SHP77 treated with DMSO at 0.1 percent for 48 hours (cell line): ENCODE measurements at places on chromosomes 7 and 10.

GRCh38 chr10:76950354-76950753, 687.3 kb downstream of the KCNMA1 start:
- no peak for DNase-seq

GRCh38 chr7:16719699-16720098, 33.9 kb upstream of the TSPAN13 start:
- no peak for DNase-seq

DNA sequence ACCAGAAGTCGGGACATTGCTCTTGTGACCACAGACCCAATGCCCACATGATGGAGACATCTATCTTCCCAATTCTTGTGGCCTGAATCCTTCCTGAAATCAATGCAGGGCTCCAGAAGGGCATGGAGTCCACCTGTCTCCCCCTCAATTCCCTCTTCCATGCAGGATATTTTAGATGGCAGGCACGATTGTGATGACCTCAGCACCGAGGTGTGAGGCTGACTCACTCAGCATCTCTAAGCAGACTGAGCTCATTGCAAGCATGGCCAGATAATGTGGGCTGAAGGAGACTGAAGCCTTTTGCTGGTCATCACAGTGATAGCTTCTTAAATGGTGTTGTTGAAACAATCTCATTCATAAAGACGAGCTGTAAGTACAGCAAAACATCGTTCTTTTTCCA, 374.9 kb upstream of the PODXL start:
- DNase-seq: no peak

DNA sequence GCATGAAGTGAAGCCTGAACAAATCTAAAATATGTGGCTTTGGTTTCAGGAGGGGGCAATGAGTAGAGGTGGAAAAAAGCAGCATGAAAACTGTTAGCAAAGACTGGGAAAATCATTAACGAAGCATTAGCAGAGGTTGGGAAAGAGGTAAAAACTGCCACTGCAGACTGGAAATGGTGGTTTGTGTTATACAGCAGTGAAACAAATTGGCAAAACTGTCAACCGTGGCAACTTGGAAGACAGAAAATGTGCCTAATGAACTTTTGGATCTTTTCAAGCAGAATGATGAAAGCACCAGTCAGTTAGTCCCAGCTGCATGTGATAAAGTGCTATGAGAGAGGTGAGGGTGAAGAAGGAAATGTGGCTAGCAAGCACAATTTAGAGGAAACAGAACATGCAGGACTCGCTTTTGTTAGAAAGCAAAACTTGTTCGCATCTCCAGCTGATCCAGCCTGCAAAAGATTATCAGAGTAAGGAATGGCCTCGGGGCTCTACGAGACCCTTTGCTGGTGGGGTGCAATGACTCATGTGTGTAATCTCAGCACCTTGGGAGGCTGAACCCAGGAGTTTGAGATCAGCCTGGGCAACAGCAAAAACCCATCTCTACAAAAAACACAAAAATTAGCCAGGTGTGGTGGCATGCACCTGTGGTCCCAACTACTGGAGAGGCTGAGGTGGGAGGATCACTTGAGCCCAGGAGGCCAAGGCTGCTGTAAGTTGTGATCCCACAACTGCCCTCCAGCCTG, 45.7 kb downstream of the SKIDA1 start:
- DNase-seq: no peak

- DNase-seq: peak; percentile 58
These were observed at the start of gene IL6 for GRCh38 chr7:22726907-22727713. Gene IL6, plus strand, starts transcription at chr7:22727200. Its CDS starts 63 bp downstream, at chr7:22727263.

DNA sequence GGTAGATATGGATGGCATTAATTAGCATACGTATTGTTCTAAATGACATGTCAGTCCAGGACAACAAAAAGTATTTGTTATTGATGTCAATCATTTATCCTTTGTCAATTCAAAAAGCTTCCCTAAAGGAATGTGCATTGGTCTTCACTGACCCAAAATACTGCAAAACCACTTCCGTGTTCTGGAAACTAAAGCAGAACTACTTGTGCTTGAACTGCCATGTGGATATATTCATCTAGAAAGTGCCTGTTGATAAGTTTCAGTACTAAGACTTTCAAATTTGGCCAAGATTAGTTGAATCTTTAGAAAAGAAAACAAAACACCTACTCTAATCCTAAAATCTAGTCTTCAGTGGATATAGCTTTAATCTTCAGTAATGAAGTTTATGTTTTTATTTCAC, 242.1 kb upstream of the PPP1R3A start:
- no peak for DNase-seq

DNA sequence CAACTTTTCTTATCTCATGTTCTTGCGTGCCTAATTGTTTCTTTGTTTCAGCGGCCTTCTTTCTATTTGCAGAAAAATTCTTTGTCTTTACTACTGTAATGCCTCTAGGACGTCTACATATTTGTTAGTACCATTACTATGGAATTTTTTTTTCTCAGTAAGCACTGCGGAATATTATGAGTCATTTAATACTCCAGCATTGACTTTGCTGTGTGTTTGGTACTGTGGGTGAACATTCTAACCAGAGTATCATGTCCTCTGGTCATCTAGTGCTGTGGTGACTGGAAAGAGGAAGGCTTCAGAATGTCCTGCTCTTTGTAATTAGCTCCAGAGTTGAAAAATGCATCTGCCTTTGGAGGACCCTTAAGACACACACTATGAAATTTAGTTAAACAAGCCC, 58.5 kb upstream of the FERD3L start:
- no peak for DNase-seq

- DNase-seq: no peak
These were observed 270.5 kb downstream of the CREB5 start for GRCh38 chr7:28682801-28683200.

GRCh38 chr7:139771001-139771956, 6.5 kb downstream of the HIPK2 start:
- no peak for DNase-seq

GRCh38 chr7:100189061-100189460, 11.3 kb downstream of the STAG3 start:
- DNase-seq: no peak

- DNase-seq: no peak
These were observed 558.9 kb upstream of the MGMT start for GRCh38 chr10:128908099-128908498.

GRCh38 chr10:35379226-35380137, 43.2 kb downstream of the CCNY start:
- DNase-seq: no peak

DNA sequence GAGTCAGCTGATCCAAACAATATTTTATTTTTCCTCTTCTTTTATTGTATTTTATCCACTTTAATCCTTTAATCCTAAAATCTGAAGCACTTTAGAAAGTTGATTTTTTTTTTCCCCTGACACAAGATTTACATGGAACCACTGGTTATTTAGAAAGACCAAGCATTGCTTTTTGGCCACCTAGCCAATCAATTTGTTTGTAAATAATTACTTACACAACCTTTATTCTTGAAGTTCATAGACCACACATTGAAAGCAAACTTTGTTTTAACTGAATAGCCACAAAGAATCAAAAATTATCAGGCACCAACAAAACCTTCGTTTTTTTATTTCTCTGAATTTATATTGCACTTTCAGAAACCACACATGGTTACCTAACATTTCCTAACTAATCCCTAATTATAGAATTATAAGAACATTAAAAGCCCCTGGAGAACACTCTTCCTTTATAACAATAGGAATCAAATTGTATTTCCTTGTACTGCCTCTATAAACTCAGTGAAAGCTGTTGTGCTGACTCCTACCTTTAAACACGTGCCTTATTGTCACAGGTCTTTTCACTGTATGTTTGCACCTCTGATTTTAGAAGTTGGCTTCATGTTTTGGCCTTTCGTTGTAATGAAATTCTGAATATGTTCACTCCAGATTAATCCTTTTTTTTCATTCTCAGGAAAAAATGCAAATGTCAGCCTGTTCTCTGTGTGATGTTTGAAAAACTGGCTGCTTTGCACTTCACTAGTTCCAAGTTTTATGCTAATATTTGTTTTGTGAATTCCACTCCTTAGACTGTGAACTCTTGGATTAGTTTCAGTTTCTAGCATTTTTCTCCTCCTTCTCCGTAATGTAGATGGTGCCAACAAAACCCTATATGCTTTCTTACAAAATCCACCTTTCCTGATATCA, 1511.9 kb downstream of the REEP3 start:
- DNase-seq: no peak

GRCh38 chr7:17965603-17966002, 25.3 kb upstream of the SNX13 start:
- DNase-seq: no peak

GRCh38 chr10:128776673-128777252, 650.5 kb upstream of the MKI67 start:
- no peak for DNase-seq

- DNase-seq: peak; percentile 21
These were observed 117.5 kb downstream of the TRIL start for GRCh38 chr7:28840592-28840995.

DNA sequence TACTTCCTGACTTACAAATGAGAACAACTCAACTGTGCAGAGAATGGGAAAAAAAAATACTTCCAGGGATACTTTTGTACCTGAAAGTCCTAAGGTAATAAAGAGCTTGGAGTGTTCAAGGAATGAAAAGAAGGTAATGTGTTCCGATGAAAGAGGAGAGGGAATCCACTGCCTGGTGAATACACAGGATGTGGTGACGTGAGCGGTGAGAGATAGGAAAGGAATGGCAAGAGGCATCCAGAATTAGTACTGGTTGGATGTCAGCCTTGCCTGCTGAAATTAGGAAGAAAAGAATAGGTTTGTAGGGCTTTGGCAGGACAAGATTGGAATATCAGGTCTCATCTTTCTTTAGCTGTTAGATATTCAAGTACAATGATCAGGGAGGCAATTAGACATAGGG, 347.7 kb downstream of the POM121L12 start:
- DNase-seq: no peak

DNA sequence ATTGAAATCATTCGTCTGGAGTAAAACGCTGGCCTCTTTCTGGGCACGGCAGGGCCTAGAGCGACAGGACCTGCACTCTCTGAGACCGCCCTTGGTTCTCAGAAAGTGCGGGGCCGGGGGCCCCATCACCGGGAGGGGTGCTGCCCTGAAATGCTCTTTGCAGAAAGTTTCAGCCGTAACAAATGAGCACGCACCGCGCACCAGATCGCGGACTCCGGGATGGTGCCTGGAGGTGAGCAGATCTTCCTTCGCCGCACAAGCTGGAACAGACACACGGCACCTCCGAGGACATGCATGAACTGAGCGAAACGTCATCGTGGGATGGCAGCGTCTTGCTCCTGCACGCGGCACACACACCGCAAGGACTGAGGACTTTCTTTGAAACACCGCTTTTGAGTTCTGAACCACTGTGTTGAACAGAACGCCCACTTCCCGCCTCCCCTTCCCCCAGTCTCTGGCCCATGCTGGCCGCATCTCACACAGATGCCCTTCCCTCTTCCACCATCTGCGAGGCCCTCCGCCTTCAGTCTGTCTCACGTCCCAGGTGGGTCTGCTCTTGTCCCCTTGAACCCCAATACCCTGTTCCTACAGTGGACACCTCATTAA, 538.7 kb upstream of the MGMT start:
- DNase-seq: no peak

DNA sequence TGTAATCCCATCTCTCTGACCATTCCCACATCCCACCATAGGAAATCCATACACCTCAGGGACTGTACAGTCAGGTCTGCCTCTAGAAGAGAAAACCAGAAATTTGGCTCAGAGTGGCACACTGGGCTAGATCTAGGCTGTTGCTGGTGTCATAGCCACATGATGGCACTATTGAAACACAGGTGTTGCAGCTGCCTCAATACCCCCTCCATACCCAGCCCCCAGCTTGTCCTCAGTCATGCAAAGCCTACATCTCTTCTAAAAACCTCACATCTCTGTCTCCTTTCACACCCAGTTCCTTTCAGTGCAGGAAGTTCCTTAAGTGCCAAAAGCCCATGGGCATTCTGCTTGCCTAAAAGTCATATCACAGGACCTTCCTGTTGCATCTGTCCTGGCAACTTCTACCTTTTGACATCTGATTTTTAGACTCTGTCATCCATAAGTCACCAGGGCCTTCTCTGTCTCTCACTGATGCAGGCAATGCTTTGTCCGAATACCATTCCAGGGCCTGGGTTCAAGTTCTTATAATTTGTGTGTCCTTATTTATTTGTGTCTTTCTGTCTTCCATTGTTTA, 27.0 kb upstream of the HIBADH start:
- DNase-seq: no peak

- DNase-seq: no peak
These were observed 7.3 kb downstream of the IL15RA start for GRCh38 chr10:5970066-5970465.

DNA sequence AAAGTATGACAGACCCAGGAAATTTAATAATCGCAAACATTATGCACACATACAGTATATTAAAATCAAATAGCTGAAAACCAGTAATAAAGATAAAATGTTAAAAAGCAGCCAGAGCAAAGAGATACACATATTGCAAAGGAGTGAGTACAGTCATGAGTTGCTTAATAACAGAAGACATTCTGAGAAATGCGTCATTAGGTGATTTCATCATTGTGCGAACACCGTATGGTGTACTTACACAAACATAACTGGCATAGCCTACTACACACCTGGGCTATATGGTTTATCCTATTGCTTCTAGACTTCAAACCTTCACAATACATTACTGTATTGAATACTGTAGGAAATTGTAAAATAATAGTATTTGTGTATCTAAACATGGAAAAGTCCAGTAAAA, 367.6 kb downstream of the NXPH1 start:
- no peak for DNase-seq

GRCh38 chr7:70193514-70193913, 595.2 kb downstream of the AUTS2 start:
- no peak for DNase-seq

- DNase-seq: no peak
These were observed 175.3 kb upstream of the SH2B2 start for GRCh38 chr7:102111061-102112041.

GRCh38 chr10:52232561-52233350, 81.3 kb upstream of the DKK1 start:
- DNase-seq: no peak

- DNase-seq: peak; percentile 24
These were observed 127.6 kb downstream of the TNS3 start for GRCh38 chr7:47454069-47454973.

GRCh38 chr7:44674381-44674780, 68.0 kb downstream of the OGDH start:
- no peak for DNase-seq

- DNase-seq: no peak
These were observed 192.8 kb downstream of the GPAM start for GRCh38 chr10:111990734-111991133.

- no peak for DNase-seq
These were observed 43.7 kb downstream of the UNC5B start for GRCh38 chr10:71255808-71256660.

GRCh38 chr7:129006636-129007414, 48.1 kb downstream of the TNPO3 start:
- DNase-seq: no peak
